ENCODE measurements at places on chromosomes 7 and 10.

GRCh38 chr10:87045434-87045938, 25.4 kb downstream of the FAM25A start:
- DNase-seq, result no peak

DNA sequence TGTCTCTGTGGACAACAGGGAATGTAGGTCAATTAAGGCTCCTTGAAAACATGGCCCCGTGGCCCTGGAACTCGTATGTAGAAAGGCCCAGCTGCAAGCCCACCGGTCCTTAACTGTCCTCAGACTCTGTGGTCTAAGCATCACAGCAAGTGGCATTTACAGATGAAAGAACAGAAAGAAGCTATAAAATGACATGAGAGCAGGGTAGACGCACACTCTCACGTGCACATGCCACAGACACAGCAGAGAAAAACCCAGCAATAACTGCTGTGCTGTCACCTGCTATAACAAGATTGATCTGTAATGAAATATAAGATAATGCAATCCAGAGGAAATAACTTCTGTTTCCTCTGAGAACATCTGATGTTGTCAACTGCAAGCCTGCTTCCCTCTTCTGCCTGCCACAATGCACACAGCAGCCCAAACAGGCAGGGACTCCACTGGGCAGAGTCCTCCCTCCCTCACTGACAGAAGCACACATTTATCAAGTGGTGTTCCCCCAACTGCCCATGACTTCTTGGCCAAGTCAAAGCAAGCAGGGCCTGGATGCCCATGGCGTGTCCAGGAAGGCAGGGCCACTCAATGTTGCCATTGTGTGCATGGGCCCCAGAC, 63.9 kb downstream of the GFRA1 start:
- DNase-seq, result no peak

DNA sequence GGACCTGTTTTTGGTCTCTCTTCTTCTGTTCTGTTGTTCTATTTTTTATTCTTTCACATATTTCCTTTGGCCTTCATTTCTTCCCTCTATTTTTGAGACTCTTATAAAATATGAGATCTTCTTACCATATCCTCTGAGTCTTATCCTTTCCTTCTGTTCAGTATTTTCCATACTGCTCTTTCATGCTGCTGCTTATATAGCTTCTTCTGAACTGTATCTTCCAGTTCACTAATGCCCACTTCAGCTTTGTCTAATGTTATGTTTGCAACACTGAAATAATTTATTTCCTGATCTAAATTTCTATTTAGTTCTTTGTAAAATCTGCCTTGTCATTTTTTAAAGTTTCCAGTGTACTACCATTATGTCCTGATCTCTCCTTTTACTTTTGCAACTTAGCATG, 12.8 kb downstream of the TMEM168 start:
- no peak for DNase-seq

GRCh38 chr10:14879124-14879927, 660 bp downstream of the SUV39H2 start:
- no peak for DNase-seq

DNA sequence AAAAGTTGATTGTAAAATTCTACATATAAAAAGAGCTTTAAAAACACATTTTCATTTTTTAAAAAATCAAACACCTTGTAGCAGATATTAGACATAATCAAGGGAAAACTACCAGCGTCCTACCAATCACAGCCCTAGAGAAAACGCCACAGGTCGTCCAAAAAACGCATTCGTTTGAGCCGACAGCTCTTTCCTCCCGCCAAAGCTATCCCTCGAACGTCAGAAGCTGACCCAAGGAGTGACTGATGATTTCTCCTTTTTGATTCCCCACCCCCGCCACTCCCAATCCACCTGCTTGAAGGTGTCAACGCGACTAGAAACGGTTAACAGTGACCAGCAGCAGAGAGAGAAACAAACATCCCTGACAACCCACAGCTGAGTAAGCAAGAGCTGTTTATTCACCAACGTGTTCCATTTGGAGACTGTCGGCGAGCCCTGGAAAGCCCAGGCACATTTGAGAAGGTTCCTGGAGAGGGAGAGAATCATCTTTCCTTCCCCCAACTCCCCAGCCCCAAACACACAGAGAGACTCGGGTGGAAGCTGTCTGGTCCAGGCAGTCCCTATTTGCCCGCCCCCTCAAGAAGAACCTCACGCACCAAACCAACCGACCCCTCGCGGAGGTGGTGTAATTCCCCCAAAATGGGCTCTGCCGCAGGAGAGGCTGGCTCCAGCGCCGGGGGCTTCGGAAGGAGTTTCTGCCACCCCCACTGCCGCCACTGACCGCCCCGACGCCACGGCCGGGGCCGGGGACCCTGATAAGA, 622 bp downstream of the CPEB3 start:
- DNase-seq, result no peak

DNA sequence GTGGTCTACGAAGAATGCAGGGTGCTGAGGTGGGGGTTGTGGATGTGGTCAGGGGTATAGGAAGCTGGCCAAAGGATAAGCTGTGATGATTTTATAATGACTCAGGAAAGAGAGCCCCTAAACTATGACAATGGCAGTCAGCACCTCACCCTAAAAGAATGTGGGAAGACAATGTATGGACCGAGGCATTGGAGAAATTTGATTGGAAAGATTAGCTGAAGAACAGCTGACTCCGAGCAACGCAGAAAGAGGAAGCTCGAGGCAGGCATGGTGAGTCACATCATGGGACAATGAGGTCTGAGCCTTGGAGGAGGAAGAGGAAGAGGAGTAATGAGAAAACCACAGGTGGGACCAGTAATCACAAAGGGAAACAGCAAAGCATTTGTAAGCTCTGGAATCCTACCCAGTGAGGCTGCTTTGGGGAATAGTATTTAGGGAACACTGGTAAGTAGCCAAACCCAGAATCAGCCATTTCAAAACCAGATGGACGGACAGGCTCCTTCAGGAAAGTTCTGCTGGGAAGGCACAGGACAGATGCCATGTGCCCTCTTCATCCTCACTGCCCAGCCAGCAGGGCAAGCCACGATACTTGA, 295.4 kb downstream of the PRPF18 start:
- DNase-seq, result no peak

- no peak for DNase-seq
These were observed 61.3 kb downstream of the PDIA4 start for GRCh38 chr7:148967032-148967372.

DNA sequence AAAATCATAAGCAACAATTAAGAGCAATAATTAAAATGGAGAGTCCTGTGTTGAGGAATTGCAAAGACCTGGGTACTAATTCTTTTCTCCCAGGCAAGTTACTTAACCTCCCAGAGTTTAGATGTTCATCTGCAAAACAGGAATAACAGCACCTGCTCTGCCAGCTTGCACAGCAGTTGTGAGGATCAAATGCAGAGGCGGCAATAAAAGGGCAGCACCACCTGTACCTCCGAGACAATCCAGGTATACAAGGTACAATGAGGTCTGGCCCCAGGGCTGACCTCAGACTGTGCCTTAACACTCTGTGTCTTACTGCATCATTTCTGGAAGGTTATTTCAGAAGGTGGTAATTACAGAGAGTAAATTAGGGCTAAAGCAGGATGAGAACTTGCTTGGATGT, 14.5 kb upstream of the FAM204A start:
- no peak for DNase-seq

DNA sequence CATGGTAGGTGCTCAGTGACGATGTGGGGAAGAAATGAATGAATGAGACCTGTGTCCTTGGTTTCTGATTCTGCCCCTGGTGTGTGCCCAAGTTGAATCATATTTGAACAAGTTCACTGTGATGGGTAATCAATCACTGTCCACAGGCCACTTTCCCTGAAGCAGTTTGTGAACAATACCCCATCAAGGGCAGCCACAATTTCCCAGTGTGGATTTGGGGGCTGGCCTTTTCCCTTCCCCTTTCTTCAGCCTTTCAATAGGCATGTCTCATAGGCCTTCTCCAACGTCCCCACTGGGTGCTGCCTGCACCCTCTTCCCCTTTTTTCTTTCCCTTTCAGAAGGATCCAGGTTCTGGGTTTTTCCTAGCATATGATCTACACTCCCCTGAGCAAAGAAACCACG, 64.7 kb downstream of the CREB5 start:
- DNase-seq, result no peak

GRCh38 chr10:64067009-64067606, 545.9 kb downstream of the REEP3 start:
- no peak for DNase-seq

GRCh38 chr10:69051303-69051702, 36.6 kb upstream of the SRGN start:
- no peak for DNase-seq

DNA sequence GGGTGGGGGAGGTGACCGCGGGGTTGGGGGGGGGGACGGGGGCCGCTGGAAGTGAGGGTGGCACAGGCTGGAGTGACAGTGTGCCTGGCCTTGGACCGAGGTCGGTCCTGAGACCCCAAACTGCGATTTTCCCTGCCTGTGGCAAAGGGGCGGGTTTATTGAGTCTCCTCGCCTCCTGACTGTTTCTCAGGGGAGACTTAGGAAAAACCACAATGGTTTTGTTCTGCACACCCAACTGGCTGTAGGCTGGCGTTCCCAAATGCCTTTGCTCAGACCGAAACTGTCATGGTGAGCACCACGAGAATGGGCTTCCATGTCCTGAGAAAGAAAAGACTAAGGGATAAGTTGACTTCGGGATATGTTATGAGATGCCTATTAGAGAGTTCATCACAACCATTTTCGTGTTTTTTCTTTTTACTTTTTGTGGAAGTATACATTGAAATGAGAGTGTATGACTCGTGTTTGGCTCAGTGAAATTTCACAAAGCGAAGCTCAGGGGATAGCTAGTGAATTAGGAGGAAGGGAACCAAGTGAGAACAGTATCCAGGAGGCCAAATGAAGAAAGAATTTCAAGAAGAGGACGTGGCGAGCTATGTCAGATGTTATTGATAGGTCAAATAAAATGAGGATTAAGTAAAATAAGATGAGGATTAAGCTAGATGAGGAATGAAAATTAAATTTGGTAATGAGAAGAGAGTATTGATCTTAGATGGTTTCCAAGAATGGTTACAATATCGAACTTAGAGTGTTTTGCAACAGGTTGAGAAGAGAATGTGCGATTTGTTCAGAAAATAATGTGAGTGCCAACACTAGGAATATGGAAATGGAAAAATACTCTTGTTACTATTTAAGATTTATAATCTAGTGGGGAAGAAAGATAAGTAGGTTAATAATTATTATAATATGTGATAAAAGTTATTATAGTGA, 918 bp downstream of the NET1 start:
- DNase-seq, result no peak

DNA sequence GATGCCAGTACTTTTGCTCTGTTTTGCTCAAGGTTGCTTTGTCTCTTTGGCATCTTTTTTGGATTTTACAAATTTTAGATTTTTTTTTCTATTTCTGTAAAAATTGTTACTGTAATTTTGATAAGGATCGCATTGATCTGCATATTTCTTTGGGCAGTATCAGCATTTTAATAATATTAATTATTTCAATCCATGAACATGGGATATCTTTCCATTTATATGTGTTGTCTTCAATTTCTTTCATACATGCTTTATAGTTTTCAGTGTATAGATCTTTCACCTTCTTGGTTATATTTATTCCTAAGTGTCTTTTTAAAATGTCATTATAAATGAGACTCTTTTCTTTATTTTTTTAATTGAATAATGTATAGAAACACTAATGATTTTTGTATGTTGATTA, 301.6 kb upstream of the SEMA3D start:
- no peak for DNase-seq

DNA sequence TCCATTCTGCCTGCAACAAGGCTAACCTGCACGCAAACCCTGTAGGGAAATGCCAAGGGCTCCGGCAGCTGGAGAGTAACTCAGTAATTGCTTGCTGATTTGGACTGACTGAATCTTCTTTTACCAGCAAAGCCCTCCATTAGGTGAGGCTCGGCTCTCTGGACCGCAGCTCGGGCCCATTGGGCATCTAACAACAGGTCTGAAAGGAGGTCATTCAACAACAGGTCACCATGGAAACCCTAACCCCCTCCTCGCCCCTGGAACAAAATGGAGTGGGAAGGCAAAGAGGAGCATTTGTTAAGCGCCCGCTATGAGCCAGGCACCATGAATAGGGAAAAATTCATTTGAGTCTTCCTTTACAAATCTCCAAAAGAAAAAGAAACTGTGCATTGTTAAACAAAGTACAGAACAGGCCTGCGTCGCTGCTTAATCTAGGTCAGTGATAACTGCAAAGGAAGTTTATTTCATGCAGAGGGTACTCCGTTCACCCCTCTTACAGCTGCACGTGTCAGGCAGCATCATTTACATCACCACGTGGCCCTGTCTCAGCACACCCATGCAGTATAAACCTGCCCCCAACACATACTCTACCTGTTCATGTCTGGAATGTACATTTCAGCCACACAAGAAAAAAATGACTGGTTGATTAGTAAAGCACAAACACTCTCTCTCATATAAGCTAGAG, 248.8 kb upstream of the NEBL start:
- no peak for DNase-seq

- DNase-seq, result no peak
These were observed 63.9 kb downstream of the STK17A start for GRCh38 chr7:43646603-43647338.

GRCh38 chr7:128713794-128714193, 25.4 kb upstream of the CALU start:
- no peak for DNase-seq

DNA sequence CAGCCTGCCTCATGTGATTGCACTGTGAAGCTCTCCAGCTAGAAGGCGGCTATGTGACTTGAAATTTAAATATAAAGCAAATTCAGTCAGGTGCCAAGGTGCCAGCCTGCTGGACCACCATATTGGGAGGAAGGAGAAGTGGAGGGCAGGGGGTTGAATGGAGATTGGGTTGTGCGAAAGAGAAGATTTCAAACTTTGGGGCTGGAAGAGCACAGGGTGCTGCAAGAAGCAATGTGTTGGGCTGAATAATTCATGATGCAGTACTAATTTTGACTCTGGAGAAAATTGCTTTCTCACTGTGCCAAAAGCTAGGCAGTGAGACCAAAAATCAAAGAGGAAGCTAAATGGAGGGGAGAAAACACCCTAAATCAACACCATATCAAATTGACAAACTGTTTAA, 335.3 kb downstream of the NRG3 start:
- no peak for DNase-seq

- no peak for DNase-seq
These were observed 365.6 kb downstream of the ANKRD7 start for GRCh38 chr7:118590107-118590506.

DNA sequence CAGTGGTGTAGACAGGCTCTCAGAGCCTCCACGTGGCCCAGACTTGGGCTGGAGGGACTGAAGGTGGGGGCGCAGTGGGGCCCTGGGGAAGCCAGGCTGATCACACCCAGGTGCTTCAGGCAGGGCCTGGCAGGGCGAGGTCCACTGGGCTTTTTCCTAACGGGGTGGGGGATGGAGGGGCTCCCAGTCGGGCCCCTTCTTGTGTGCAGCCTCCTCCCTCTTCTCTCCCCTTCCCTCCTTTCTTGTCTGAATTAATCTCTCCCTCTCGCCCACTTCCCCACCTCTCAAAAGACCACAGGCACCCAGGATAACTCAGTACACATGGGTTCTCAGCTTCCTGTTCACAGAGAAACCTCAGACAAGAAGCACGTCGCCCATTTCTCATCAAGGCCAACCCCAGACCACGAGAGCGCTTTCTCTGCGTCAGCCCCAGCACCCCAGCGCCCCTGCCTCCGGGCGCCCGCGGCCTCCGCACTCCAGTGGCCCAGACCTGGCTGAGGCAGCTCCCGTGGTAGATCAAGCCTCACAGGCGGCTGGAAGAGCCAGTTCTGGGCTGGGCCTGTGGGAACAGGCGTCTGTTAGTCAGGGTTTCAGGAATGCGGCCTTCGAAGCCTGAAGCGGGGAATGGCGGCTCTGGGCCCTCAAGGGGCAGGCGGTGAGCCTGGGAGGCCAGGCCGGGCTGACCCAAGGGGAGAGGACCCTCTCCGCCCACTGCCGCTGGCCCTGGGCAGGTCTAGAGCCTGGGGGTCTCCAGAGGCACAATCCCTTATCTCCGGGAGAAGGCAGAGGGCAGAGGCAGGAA, 50.6 kb downstream of the PWWP2B start:
- DNase-seq, result no peak

- no peak for DNase-seq
These were observed 12.3 kb downstream of the CNPY1 start for GRCh38 chr7:155533827-155534690.

All from cortex of kidney (tissue), 1 donor.